ENCODE measurements at places on chromosomes 3 and 15.

GRCh38 chr3:70854108-70854507, 541.7 kb upstream of the MDFIC2 start:
- no peak for DNase-seq

DNA sequence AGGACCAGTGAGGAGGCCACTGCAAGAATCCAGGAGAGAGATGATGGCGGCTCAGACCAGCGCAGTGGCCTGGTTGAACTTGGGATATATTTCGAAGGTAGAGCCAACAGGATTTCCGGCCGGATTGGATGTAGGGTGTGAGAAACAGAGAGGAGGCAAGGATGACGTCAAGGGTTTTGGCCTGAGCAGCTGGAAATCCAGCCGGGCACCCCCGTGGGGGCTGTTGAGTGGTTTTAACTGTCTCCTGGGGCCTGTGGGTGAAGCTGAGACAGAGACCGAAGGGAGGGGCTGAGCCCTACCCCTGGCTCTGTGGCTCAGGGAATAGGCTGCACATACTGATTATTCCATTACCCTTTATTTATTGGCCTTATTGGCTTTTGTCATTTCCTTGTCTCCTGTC, 45.7 kb downstream of the EXOG start:
- DNase-seq = no peak

DNA sequence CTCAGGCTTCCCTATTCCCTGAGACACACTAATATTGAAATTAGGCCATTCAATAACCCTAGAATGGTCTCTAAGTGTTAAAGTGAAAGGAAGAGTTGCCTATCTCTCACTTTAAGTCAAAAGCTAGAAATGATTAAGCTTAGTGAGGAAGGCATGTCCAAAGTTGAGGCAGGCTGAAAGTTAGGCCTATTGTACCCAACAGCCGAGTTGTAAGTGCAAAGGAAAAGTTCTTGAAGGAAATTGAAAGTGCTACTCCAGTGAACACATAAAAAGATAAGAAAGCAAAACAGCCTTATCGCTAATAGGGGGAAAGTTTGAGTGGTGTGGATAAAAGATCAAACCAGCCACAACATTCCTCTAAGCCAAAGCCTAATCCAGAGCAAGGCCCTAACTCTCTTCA, 117.9 kb upstream of the SPATA12 start:
- no peak for DNase-seq

DNA sequence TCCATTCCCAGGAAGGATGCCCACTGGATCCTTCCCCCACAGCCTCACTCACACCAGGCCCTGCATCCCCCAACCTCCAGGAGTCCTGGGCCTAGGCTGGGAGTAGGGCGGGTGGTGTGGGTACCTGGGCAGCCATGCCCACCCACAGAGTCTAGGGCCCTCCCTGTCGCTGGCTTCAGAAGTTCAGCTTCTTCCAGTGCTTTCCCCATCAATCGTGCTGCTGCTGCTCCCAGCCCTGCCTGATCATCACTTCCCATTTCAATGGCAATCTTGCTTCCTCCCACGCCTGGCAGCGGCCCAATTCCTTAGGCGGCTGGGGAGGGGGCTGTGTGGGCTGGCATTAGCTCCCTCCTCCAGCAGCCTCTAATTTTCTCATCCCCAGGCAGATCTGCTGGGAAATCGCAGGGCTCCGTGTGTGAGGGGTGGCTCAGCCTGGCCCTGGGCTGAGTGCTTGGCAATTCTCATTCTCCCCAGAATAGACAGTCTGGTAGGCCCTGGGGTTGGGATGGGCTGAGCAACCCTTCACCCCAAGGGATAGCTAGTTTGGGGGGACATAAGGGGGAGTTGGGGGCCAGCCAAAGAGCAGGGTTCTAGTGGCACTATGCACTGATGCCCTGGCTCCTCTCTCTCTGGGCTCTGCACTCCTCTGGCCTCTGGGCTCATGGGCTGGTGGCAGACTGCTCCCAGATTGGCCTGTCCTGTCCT, 66.4 kb downstream of the SCN5A start:
- no peak for DNase-seq

GRCh38 chr3:189286188-189286587, 114.4 kb downstream of the TPRG1 start:
- DNase-seq = no peak

All from NCI-H1436 treated with DMSO at 0.1 percent for 48 hours (cell line).